RWPE1 (cell line): ENCODE measurements at places on chromosomes 4 and X.

- DNase-seq = no peak
Measured at GRCh38 chrX:130119312-130119898, 9.1 kb upstream of the ELF4 start.

- DNase-seq = no peak
Measured at GRCh38 chr4:78179196-78179595, 122.1 kb downstream of the FRAS1 start.

- no peak for DNase-seq
Measured at GRCh38 chrX:43087830-43088229, 309.9 kb upstream of the PPP1R2C start.

DNA sequence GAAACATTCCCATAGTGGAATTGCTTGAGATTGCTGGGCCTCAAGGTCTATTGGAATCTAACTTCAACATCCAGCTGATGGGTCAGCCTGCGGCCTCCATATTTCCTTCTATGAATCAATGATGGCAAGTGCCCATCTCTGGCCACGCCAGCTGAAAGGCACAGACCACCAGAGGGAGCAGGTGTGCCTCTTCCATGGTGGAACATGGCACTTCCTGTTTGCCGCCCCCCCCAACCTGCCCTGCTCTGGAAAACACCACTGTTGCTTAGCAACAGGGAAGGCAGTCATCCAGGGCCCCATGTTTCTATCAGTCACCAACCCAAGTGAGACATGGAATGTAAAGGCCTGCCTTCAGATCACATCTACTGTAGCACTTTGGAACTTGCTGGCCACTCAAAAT lies 11.6 kb downstream of the PAGE4 start:
- DNase-seq = peak; percentile 39

GRCh38 chr4:28279249-28279648 lies 1418.6 kb downstream of the STIM2 start:
- DNase-seq = no peak

- no peak for DNase-seq
Measured at GRCh38 chr4:166798126-166798525, 436.2 kb downstream of the SPOCK3 start.

- DNase-seq = no peak
Measured at GRCh38 chr4:55547466-55547770, 709 bp upstream of the CLOCK start.

GRCh38 chr4:128310266-128310697 lies 22.7 kb upstream of the PGRMC2 start:
- DNase-seq = no peak

DNA sequence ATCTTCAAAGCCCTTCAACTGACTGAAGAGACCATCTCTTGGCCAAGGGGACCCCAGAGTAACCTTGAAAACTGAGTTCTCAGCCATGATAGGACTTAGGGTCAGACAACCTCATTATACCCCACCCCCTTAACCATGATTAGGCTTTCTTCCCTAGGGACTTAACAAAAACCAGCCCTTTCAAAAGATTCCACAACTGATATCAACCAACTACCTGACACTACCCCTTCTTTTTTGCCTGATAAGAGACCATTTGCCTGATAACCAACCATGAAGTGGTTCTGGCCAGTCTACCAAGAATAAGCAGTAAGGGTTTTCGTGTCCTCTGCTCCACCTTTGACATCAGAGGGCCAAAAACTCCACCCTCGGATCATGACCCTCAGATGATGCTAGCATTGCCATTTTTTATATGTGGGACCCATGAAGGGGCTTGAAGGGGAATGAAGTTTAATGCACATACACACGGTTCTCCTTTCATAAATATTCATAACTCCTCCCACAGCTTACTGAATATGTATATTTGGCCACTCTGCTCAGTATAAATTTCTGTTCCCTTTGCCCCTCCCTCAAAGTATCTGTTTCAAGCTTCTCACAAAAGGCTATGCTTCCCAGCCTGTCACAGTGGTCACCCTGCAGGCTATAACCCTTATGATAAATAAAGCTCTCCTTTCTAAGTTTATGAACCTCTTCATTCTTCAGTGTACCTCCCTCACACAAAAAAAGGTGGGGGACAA lies 12.3 kb downstream of the TBCK start:
- no peak for DNase-seq

DNA sequence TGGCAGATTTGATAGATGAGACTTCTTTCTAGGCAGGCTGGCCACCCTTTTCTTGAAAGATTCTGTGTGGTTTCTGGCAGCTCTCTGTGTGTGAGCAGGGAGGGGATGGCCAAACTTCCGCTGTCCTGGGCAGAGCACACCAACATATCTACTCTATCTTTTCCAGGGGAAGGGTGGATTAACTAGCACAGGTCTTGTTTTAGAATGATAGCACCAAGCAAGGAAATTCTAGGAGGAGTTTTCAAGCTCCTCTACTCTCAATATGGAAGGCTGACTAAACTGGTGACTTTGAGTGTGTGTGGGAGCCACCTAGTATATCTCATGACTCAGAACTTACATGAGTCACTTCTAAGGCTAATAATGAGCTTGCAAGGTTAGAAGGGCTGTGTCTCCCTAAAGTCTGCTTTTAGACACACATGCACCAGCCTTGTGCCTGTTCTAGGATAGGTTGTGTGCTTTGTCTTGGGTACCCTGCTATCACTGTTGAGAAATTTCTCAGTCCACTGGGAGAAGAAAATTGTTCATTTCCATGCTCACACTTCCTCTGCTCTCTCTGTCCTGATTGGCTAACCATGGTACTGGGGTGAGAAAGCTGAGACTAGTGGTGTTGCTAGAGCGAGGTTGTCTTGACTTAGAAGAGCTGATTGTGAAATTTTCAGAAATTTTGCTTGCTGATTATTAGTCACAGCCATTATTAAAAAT lies 72.9 kb downstream of the YIPF6 start:
- DNase-seq = peak; percentile 36

DNA sequence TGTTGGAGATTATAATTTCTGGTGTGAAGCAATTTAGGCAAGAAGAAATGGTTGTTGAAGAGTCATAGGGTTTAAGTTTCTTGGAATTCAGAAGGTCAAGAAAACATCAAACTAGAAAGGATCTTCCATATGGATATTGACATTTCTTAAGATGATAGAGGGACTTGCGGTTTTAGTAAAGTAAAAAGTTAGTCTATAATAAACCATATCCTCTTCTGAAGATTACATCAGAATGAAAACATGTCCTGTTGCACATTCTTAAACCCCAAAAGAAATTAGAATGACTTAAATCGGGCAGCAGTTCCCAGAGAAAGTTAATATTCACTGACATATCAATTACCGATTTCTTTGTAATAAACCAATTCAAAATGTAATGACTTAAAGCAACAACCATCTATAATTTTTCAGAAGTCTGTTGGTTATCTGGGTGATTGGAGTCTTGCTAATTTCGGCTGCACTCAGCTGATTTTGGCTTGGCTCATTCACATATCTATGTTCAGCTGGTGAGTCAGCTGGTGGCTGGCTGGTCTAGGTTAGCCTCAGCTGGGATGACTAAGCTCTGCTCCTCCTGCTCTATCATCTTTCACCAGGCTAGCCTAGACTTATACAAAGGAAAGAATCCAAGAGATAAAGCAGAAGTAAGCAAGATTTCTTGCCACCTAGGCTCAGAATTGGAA lies 24.4 kb upstream of the DYNLT3 start:
- DNase-seq = peak; percentile 80

DNA sequence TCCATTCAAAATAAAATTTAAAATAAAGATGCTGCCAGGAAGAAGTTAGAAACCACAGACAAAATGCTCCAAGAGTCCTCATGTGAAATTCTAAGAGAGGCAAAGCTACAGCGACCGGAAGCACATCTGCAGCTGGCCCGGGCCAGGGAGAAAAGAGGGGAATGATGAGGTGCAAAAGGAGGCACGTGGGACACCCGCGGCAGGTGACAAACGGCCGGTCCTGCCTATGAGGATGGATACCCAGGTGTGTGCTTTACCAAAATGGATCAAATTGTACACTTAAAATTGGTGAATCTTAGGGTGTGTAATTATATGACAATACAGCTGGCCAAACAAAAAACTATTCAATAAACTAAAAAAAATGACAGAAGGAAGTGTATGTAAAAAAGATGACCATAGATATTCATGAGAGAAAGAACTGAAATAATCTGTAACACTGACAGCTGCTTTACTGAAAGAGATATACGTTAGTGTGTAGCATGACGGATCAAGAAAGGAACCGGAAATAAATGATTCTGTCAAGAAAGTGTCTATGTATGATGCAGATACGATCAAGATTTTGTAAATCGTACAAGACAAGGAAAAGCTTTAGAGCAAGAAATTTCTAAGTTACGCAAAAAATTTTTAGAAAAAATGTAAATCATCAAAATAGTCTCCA lies 29.5 kb downstream of the PPP2R3B start:
- no peak for DNase-seq

GRCh38 chrX:136856050-136856449 lies 24.5 kb downstream of the RBMX start:
- no peak for DNase-seq

- peak; percentile 42 for DNase-seq
Measured at GRCh38 chrX:85499400-85499799, 119.9 kb upstream of the POF1B start.

- DNase-seq = no peak
Measured at GRCh38 chr4:7291372-7292114, 99.2 kb downstream of the SORCS2 start.

DNA sequence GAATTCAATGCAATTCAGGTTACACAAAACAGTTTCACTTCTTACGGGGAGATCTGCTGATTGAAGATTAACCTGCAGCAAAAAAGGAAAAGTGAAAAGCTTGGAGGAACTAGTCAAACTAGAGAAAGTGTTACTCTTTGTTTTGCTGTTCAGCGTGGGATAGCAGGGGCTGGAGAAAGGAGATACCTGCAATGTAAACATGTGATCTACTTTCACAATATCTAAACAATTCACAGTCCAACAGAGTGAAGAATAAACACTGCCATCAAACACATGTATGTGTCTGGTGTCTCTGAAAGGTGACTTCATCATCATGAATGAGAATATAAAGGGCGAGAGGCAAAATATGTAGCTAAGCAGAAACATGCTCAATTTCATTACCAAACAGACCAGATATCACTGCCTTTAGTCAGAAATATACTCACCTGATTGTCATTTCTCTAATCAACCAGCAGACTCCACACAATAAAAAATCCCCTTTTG lies 26.4 kb downstream of the NIPAL1 start:
- no peak for DNase-seq

- no peak for DNase-seq
Measured at GRCh38 chrX:46676399-46677356, 82.2 kb downstream of the SLC9A7 start.

GRCh38 chr4:138572007-138572406 lies 329.9 kb upstream of the SLC7A11 start:
- no peak for DNase-seq

GRCh38 chr4:76518241-76518640 lies 83.2 kb downstream of the SHROOM3 start:
- DNase-seq = no peak

DNA sequence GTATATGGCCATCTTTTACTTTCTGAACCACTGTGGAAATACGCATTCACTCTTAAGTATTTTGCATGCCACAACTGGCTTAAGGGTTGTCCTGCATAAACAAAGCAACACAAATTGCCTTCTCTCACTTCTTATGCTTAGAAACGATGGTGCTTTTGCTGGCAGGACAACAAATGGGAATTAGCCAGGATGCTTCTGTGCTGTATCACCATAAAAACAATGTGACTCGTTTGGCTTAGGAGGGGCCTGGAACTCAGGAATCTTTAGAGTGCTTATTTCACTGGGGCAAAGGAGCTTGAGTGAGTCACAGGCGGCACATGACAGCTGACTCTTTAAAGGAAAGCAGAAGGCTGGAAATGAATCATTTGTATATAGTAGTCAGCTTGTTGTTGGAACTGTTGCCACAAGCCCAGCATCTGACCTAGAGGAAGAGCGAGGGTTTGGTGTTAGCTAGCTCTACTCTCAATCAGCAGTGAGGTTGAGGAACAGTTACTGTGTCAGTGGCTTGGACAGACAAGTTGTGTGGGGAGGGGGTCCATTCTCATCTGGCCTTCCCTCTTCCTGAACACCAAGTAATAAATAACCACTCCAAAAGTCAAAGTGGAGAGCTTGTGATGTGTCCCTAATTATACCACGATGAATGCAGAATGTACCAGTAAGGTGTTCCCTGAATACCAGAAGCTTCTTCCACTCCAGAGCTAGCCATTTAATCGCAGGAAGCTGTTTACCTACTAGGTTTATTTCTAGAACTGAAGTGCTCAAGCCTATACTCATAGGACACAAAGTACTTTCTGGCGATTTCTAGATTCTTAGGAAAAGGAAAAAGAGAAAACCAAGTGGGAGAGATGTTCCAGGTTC lies 293.1 kb downstream of the CAMK2D start:
- peak; percentile 90 for DNase-seq

- DNase-seq = no peak
Measured at GRCh38 chr4:120720354-120720934, 202.1 kb downstream of the PRDM5 start.

GRCh38 chr4:111943796-111944203 lies 201.5 kb upstream of the FAM241A start:
- DNase-seq = peak; percentile 65

DNA sequence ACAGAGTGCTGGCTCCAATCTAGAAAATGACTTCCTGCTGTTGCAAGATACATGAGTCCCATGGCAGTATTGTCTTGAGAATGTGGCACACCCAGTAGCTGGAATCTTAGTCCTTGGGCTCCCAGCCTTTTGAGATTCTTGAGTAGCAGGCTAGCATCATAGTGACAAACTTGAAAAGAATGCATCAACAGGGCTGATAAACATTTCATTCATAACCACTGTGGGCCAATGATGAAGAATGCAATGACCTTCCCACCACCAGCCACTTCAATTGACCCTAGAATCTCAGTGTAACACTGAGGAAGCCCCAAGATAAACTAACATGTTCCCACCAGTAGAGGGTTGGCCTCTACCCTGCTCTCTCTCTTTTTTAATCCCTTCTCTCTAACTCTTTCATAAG lies 329.3 kb downstream of the GBA3 start:
- peak; percentile 19 for DNase-seq

GRCh38 chr4:38503689-38504395 lies 160.2 kb upstream of the KLF3 start:
- no peak for DNase-seq

GRCh38 chr4:54149323-54149722 lies 49.4 kb downstream of the GSX2 start:
- no peak for DNase-seq

- DNase-seq = no peak
Measured at GRCh38 chrX:120753413-120754251, 122.0 kb downstream of the CT47B1 start.

DNA sequence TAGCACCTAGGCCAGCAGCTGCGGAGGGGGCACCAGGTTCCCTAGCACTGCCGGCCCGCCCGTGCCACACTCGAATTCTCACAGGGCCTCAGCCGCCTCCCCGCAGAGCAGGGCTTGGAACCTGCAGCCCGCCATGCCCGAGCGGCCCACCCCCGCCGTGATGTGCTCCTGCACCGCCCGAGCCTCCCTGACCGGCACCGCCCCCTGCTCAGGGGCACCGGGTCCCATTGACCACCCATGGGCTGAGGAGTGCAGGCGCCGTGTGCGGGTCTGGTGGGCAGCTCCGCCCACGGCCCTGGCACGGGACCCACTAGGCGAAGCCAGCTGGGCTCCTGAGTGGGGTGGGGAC lies 35.4 kb upstream of the ENPP6 start:
- DNase-seq = no peak
